ENCODE measurements at places on chromosomes 11 and 22. TPM values are rescaled to one million over a fixed set of nuclear protein-coding genes. Genes with fewer than 3 reads are reported as not detected.

DKK3 gene
- total RNA-seq: 67.3 TPM

TMPRSS13 gene
- not detected for total RNA-seq

MMP13 gene
- total RNA-seq: not detected

LRRC10B gene
- not detected for total RNA-seq

C11orf86 gene
- not detected for total RNA-seq

ASRGL1 gene
- 20.3 TPM for total RNA-seq

SLC6A5 gene
- total RNA-seq: not detected

CHRM1 gene
- total RNA-seq: not detected

FAR1 gene
- 11.6 TPM for total RNA-seq

SERPING1 gene
- not detected for total RNA-seq

PATE4 gene
- not detected for total RNA-seq

ST14 gene
- total RNA-seq: not detected

LYVE1 gene
- not detected for total RNA-seq

RHBDD3 gene
- 52.2 TPM for total RNA-seq

RIMBP3B gene
- total RNA-seq: not detected

CRYBB3 gene
- not detected for total RNA-seq

RASSF10 gene
- 36.0 TPM for total RNA-seq

CCDC87 gene
- 0.61 TPM for total RNA-seq

MMP7 gene
- 1,017 TPM for total RNA-seq

OR8I2 gene
- not detected for total RNA-seq

RPS3 gene
- 1,968 TPM for total RNA-seq

GPHA2 gene
- total RNA-seq: not detected

KRTAP5-9 gene
- total RNA-seq: not detected

C11orf97 gene
- total RNA-seq: not detected

TRIM48 gene
- total RNA-seq: not detected

KRTAP5-2 gene
- not detected for total RNA-seq

MIAT gene
- not detected for total RNA-seq

IFITM1 gene
- 10.3 TPM for total RNA-seq

All from Caki2 (cell line).